NCI-H524 treated with DMSO at 0.1 percent for 48 hours (cell line): ENCODE measurements at places on chromosomes 3 and 15.
A peak's percentile ranks its signal among the peaks of the same experiment; 100 is the strongest.

- no peak for DNase-seq
Measured at GRCh38 chr3:61522060-61522459, 39.3 kb upstream of the PTPRG start.

DNA sequence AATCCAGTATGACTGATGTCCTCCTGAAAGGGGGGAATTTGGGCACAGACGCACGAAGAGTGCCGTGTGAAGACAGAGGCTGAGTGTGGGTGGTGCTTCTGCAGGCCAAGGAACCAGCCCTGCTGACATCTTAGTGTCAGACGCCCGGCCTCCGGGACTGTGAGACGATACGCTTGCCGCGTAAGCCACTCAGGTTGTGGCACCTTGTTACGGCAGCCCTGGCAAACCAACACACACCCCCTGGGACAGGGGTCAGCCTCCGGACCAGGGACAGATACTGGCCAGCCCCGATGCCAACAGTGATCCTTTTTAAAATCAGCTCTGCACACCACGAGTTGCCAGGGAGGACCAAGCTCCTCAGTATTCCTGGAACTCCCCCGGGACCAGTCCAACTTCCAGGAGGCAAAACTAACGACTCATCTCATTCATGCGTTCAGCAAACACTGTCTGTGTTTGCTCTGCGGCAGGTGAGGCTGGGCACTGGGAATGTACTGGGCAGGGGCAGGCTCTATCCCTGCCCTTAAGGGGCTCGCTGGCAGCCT is 21.2 kb upstream of the PIGZ start:
- no peak for DNase-seq

GRCh38 chr3:57061556-57061955 is 1.1 kb downstream of the SPATA12 start:
- no peak for DNase-seq

- no peak for DNase-seq
Measured at GRCh38 chr15:53312707-53313106, 446.8 kb downstream of the WDR72 start.

DNA sequence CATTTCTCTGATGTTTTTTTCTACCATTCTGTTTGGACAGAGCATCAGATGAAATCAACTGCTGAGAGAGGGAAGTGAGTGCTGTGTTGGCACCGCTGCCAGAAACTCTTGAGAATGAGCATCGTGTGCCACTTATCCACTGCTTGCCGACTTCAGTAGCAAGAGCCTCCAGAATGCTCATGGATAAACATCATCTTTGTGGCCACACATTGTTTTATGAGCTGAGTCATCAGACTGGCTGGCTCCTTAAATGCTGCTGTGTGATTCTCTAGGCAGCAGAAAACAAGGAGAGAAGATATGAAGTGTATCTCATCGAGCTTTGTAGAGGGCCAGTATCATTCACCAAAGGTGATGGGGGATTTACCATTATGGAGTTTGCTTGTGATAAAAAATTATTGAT is 3.4 kb upstream of the DOCK3 start:
- no peak for DNase-seq

GRCh38 chr15:31598620-31599019 is 272.0 kb downstream of the KLF13 start:
- no peak for DNase-seq

- no peak for DNase-seq
Measured at GRCh38 chr3:128430301-128430700, 36.4 kb downstream of the DNAJB8 start.

DNA sequence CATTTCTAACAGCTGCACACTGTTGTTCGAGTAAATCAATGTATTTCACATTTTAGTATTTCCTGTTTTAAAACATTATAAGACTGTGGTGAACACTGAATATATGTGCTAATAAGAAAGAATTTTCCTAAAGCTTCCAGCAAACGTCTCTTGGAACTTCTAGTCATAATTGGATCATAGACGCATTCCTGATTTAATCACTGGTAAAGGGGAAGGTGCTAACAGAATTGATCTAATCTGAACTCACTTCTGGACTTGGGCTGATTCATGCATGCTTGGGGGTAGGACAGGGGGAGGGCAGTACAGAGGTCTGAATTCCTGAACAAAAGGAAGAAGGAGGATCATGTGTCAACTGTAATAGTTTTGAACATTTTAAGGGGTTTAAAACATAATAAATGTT is 7.3 kb upstream of the LEKR1 start:
- DNase-seq, result no peak

DNA sequence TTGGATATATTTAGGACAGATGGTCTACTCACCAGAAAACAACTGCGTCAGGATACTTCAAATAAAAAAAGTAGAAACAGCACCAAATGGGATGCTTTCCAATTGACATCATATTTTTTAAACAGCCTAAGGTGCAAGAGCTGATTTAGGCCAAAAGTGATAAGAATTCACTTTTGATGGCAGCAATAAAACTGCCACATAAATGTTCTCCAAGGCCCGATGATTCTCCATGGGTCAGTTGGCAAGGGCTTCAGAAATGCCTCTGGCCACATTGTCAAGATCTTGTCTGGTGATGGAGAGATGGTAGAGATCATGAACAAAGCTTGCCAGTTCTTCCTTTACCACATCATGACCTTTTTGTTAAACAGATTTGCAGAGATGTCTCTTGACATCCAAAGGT is 38.9 kb downstream of the LDHAL6B start:
- no peak for DNase-seq

DNA sequence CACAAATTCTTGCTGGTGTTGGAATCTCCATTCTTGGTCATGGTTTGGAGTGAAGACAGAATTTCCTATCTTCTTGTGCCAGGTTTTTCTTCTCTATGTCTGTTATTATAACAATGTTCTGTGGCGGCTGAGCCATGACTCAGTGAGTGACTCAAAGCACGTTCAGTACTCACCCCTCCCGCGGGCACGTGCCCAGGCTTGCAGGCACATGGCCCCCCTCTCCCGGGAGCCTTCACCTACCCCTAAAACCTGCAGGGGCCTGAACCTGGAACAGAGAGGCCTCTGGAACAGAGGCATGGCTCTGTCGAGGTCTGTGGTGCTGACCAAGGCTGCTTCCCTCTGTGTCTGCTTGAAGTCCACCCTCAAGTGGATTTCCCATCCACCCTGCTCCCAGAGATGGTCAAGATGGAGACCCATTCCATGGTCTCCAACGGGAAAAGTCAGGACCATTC is 27.6 kb downstream of the PLXNB1 start:
- no peak for DNase-seq

DNA sequence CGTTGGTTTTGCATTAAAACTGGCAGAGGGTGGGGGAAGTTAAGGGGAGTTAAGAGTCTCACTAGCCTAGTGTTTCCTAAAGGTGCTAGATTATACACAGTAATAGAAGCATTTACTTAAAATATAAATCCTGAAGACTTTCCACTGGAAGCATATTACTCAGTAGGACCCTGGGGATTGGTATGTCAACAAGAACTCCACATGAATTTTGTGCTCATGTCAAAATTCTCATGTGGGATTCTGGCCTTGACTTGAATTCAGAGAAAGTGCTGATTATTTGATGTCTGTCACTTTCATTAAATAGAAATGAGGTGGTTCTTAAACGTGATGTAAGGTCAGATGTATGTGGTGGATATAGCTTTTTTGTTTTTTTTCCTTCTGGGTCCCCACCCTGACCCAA is 997.2 kb downstream of the TUSC7 start:
- DNase-seq, result no peak

DNA sequence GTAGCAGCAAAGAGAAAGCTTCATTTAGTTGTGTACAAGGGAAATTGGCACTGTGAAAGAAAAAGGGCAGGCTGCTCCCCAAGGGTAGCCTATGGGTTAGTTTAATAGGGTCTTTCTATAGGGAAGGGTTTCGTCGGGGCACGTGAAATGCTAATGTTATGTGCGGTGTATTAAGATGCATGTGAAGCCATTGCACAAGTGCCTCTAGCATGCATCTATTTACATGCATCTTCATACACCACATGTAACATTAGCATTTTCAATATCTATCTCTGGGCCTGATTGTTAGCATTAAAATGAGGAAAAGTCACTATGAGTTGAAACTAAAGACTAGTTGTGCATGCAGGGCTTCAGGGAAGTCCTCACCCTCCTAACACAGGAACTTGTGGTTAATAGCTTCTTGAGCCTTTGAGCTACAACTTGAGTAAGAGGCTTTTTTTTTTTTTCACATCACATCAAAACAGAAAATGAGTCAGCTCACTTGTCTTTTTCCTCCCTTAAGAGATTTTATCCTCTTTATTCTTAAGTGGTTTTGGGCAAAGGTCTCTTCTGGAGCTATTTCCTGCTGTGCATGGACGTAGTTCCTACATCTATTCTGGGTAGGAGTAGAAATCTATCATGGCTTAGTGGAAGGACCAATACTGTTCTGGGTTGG is 613.4 kb downstream of the ZPLD1 start:
- no peak for DNase-seq

DNA sequence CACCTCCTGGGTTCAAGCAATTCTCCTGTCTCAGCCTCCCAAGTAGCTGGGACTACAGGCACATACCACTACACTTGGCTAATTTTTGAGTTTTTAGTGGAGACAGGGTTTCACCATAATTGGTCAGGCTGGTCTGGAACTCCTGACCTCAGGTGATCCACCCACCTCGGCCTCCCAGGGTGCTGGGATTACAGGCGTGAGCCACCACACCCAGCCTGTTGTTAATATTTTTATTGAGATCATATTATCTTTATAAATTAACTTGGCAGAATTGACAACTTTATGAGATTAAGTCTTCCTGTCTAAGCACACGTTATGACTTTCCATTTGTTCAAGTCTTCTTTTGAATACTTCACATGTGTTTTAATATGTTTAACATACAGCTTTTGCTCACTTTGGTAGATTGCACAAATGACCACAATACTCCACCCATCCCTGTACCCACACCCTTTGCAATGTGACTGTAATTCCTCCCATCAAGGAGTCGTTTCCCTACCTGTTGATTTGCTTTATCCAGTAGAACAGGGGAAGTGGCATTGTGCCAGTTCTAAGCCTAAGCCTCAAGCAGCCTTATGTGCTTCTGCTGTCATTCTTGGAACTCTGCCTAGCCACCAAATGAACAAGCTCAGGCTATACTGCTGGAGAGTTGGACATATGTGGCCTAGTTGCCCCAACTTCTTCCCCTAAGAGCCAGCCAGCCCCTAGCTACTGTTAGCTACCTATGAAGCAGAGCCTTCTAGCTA is 8.2 kb downstream of the XYLB start:
- peak; percentile 51 for DNase-seq

DNA sequence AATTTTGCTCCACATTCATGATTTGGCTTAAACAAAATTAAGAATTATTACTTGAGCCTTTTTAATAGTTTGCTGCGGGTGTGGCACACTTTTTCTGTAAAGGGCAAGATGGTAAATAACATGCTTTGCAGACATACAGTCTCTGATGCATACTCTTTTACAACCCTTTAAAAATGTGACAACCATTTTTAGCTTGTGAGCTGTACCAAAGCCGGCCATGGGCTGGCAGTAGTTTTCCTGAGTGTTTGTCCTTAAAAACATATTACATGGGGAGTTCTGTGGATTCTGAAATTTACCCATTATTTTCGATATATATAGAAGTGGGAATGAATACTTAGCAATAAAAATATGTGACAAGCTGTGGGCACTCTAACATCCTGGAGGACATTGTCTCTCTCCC is 163.4 kb downstream of the FNDC3B start:
- no peak for DNase-seq

GRCh38 chr3:51471775-51472652 is 27.8 kb downstream of the DCAF1 start:
- DNase-seq, result no peak

- DNase-seq, result no peak
Measured at GRCh38 chr3:128624526-128625138, 26.0 kb downstream of the RPN1 start.

DNA sequence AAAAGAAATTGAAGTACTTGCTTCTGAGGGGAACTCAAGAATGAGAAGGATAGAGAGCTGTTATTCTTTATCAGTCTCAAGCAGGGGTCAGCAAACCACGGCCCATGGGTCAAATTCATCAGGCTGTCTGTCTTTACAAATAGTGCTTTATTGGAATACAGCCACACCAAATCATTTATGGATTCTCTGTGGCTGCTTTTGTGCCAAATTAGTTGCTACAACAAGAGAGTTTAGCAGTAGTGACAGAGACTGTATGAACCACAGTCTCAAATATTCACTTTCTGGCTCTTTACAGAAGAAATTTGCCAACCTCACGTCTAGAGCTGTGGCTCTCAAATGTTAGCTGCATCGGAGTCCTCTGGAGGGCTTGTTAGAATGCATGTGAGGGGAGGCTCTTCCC is 258.0 kb upstream of the RARB start:
- no peak for DNase-seq

- DNase-seq, result no peak
Measured at GRCh38 chr3:98691897-98692296, 71.2 kb upstream of the ST3GAL6 start.

DNA sequence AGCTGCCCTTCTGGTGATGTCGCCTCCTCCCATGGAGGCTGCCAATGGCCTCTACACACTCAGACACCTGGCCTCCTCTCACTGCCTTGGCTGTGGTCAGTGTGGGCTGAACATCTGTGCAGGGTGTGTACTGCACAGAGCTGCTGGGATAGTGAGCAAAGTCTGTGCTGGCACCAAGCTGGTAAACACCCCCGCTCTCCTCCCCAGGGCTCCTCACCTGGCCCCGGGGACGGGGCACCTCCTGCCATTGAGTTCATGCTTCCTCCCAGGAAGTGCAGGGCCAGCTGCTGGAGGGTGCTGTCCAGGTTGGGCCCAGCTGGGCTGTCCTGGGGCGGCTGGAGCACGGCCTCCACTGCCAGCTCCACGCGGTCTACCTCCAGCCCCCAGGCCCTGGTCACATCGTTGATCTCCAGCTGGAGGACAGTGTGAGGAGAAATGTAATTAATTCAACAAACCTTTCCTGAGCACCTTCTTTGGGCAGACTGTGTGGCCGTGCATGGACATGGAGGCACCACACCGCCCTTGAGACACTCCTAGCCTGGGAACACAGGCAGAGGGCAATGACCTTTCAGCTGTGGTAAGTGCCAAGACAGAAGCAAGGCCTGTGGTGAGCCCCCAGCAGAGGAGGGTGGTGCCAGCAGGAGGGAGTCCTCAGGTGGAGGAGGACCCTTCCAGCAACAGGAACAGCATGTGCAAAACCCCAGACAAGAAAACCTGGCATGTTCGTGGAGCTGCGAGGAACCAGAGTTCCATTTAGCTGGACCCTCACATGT is 6.8 kb downstream of the STOML1 start:
- no peak for DNase-seq

DNA sequence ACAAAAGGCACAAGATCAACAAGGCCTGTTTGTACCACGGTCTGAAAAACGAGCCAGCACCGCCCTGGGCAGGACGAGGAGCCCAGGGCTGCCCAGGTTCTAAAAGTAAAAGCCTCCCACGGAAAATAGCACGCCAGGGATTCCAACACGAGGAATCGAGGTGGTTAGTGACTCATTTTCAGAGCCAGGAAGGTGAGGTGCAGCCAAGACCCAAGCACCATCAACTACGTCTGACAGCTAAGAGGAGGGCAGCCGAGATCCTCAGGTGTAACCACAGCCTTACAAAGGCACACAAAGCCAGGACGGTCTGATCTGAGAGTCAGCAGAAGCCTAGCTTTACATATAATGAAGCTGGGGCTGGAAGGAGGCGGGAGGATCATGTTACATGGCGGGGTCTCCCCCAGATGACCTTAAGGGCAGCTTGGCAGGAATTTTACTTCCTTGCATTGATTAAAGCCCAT is 52.5 kb downstream of the ATP10A start:
- DNase-seq, result no peak

GRCh38 chr3:101530686-101531047 is 17.7 kb upstream of the SENP7 start:
- DNase-seq, result no peak
